ENCODE measurements at places on chromosomes 1 and 21.

DNA sequence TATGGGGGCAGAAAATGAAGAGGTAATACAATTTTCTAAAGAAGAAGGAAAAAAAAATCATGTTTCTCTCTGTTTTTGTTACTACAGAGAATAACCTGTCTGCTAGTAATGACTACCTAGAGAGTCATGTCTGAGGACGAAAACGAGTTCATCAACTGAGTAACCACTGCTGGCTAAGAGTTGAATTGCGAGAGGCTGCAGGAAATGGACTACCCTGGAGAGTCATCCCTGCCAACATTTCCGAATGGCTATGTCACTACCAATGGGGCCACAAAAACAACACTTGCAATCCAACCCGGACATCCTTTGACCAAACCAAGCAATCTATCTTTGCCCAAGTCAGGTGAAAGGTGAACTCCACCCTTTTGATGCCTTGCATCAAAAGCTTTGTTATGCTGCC, 120.6 kb downstream of the FCRL5 start:
- DNase-seq = no peak

DNA sequence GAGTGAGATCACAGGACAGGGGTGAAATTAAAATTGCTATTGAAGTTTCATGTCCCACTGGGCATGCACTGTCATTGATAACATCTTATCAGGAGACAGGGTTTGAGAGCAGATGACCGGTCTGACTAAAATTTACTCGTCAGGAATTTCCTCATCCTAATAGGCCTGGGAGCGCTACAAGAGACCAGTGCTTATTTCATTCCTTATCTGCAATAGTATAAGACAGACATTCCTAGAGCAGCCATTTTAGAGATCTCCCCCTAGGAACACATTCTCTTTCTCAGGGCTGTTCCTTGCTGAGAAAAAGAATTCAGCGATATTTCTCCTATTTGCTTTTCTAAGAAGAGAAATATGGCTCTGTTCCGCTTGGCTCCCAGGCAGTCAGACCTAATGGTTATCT, 181.4 kb upstream of the ETV3 start:
- DNase-seq = no peak

GRCh38 chr21:46264690-46265144, 20.7 kb downstream of the MCM3AP start:
- no peak for DNase-seq

GRCh38 chr1:162930976-162931560, 70.1 kb upstream of the CCDC190 start:
- DNase-seq = no peak
